SIG-M5 (cell line): ENCODE measurements at places on chromosomes 7 and 10.

DNA sequence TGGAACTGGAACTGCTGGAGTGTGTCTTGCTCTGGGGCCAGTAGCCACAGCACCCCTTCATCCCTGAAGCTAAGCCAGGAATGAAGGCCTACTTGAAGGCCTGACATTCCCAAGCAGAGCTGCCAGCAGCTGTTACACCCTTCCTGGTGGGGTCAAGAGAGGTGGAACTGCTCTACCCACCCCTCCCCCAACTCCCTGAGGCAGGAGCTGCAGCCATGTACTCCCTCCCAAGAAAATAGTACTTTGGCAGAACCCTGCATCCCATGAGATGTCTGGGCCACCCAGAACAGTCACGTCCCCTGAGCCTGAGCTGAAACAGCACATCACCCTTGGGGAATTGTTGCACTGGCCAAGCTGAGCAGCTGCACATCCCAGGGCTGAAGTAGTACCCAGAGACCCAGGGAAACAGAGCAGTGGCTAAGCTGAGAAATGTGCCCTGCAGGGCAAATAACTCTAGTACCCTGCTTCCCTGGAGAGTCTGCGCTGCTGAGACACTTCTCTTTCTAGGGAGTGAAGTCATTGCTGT is 63.4 kb upstream of the PLA2G12B start:
- no peak for DNase-seq

- DNase-seq, result no peak
These were observed 280.8 kb upstream of the CDC14C start for GRCh38 chr7:48643431-48644013.

DNA sequence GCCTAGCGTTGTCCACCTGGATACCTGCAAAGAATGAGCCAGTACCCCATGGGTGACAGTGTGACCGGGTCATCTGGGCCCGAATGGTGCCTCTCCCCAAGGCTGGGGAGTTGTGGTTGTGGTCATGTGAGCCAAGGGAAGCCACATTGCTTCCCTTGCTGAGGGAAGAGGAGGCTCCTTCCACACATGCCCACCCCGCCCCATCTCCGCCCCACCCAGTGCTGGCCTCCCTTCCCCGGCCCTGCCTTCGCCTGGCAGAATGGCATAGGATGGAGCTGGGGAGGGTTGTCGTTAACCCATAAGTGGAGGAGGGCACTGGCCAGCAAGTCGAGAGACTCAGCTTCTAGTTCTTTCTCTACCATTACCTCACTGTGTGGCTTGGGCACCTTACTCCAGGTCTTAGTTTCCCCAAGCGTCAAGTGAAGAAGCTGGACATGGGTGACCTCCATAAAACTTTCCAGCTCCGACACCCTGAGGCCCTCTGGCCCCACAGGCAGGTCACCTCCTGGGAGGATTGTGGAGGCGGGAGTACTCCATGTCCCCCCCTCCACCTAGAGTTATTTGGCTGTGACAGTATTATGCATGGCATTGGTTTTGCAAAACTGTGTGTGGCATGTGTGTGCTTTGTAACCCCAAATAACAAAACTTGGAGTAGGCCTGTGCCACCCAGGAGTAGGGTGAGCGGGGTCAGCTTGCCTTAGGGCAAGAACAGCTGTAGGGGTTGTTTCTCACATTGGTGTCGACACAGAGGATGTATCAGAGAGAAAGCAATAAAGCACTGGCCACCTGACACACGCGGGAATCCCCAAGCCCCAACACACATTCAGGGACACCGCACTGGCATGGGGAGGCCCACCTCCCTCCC is 90.5 kb upstream of the MACROH2A2 start:
- DNase-seq, result no peak

GRCh38 chr10:2611603-2612002 is 455.7 kb upstream of the PFKP start:
- DNase-seq, result no peak

DNA sequence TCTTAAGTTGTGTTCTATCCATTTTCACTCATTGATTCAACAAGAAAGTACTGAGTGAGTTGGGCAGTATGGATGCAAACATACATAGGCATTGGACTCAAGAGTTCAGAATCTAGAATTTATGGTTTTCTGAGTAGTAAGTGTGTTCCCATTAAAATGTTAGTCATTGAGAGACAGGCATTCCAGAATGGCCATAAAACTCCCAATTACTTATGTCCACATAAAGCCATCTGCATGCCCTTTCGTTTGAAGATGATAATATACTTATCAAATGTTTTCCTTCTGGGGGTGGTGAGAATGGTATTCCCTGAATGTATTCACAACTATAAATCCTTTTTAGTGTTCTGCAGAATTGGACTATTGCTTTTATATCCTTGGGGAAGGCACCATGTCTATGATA is 131.6 kb downstream of the CD36 start:
- no peak for DNase-seq

- no peak for DNase-seq
These were observed 29.5 kb upstream of the HSPB1 start for GRCh38 chr7:76272851-76273497.

GRCh38 chr10:114519756-114520293 is 115.5 kb upstream of the AFAP1L2 start:
- no peak for DNase-seq

- DNase-seq, result no peak
These were observed 131.6 kb downstream of the BICC1 start for GRCh38 chr10:58644311-58644710.

GRCh38 chr7:118304100-118304499 is 79.6 kb downstream of the ANKRD7 start:
- no peak for DNase-seq

DNA sequence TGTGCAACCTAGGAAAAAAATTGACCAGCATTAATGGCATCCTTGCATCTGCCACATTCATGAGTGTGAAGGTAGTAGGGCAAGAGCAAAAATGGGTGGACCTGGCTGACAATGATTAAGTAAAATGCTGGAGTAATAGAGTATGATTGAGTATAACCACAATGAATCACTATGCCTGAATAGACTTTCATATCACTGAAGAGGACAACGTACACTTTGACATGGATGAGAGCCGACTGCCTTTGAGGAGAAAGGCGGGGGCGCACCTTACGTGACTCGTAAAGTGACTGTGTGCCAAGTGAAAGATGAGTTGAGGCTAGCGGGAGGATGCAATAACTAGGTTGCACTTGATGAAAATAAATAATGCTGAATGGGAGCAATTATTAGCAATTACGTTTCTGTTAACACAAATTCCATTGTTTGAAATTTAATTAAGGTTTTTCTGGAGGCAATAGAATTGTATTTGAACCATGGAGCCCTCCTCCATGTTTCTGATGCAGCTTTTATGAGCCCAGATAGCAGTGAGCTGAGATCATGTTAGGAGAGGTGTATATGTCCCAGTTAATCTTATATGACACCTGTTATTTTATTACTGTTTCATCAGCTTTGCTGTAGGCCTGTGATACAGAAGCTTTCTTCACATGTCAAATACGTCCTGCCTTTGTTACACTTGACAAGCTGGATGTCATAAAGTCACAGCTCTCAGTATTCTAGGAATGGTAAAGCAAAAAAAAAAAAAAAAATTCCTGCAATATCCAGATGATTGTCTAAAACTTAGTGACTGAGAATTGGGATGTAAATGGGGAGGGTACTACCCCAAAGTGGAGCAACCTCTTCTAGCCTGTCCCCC is 596.5 kb downstream of the NXPH1 start:
- no peak for DNase-seq

- no peak for DNase-seq
These were observed 1.6 kb downstream of the FAM53B start for GRCh38 chr10:124742413-124743190.

GRCh38 chr7:638256-639011 is 88.1 kb upstream of the DNAAF5 start:
- DNase-seq, result no peak

GRCh38 chr7:27615420-27616185 is 47.1 kb downstream of the HIBADH start:
- DNase-seq, result no peak

- no peak for DNase-seq
These were observed 211.4 kb upstream of the KLF14 start for GRCh38 chr7:130945411-130945811.

GRCh38 chr10:123502983-123503382 is 163.2 kb upstream of the GPR26 start:
- no peak for DNase-seq

GRCh38 chr10:131679926-131680325 is 220.9 kb upstream of the PPP2R2D start:
- no peak for DNase-seq

DNA sequence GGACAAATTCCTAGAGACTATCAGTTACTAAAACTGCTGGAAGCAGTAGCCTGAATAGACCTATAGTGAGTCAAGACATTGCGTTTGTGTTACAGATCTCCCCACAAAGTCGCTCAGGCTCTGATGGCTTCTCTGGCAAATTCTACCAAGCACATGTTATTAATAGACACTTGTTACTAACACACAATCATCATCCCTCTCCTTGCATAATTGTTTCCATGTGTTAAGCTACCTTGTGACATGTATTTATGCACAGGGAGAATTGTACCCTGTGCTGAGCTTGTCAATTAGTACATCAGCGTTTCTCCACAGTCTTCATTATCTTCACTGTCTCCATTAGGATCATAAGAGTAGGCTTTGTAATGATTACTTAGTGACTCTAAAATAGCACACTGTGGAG is 31.2 kb downstream of the DYNC2I1 start:
- DNase-seq, result no peak

DNA sequence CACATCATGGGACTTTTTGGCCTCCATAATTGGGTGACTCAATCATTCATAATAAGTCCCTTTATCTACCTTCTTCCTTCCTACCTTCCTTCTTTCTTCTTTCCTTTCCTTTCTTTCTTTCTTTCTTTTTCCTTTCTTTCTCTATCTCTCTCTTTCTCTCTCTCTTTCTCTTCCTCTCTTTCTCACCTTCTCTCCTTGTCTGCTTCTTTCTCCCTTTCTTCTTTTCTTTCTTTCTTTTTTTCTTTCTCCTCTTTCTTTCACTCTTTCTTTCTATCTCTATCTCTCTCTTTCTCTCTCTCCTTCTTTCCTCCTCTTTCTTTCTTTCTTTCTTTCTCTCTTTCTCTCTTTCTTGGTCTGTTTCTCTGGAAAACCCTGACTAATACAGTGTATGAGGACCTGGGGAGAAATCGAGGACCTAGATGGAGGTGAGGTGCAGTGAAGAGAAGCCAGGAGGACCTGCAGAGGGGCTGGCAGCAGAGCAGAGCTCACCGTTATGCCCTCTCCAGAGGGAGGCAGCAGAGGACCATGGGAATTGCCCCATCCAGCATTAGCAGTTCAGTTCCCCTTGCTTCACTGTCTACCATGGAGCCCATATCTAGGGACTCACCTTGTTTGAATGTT is 52.7 kb upstream of the BTRC start:
- no peak for DNase-seq

GRCh38 chr10:122445469-122445868 is 9.0 kb upstream of the ARMS2 start:
- DNase-seq, result no peak

DNA sequence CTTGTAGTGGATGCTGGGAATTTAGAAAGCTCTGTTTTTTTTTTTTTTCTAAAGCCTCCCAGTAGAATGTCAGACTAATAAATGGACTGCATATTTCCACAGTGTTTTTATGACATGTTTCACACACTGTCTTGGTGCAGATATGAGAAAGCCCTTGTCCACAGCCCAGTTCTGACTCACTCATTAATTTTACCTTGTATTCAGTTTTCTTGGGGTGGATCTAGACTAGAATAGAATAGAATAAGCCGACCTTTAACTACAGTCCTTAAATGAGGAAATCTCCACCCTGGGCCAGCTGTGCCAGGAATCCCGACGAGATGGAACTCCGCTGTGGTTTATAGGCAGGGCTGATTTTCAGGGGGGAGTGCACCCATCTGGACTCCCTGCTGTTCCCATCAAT is 274.7 kb downstream of the NRG3 start:
- DNase-seq, result no peak

GRCh38 chr10:131198401-131198800 is 113.1 kb downstream of the TCERG1L start:
- no peak for DNase-seq

GRCh38 chr7:92682330-92682729 is 92.1 kb upstream of the FAM133B start:
- DNase-seq, result no peak

GRCh38 chr10:1166101-1166827 is 110.1 kb downstream of the WDR37 start:
- DNase-seq, result no peak
